ENCODE measurements at places on chromosomes 6 and 20.

DNA sequence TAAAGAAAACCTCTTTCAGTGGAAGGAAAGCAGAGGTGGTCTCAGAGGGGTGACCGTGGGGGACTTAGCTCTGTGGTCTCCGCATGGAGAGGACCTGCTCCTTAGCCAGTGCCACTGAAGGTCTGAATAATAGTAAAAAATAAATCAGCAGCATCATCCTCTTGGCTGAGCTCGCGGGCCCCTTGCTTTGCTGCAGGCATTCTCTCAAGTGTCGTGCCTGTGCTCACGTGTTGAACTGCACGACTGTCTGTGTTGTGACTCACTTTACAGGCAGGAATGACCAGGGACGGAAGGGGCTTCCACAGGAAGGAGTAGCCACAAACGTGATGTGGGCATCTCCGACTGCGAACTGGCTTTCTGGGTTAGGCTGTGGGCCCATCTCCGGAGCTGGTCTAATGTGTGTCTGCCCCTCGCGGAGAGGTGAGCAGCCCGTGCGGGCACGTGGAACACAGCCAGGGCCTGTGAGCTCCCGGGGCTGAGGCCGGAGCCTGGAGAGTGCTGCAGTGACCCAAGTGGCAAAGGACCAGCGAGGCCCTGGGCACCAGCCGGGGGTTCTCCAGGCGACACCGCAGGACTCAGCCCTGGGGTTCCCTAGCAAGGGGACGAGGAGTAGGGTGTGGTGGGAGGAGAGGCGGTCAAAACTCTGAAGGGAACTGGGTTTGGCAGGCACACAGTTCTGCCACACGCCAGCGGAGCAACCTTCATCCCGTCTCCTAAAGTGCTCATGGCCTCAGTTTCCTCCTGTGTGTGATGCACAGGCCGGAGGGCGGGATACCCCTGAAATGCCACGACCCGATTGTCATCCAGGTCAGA is 89.2 kb downstream of the RAMACL start:
- no peak for DNase-seq

DNA sequence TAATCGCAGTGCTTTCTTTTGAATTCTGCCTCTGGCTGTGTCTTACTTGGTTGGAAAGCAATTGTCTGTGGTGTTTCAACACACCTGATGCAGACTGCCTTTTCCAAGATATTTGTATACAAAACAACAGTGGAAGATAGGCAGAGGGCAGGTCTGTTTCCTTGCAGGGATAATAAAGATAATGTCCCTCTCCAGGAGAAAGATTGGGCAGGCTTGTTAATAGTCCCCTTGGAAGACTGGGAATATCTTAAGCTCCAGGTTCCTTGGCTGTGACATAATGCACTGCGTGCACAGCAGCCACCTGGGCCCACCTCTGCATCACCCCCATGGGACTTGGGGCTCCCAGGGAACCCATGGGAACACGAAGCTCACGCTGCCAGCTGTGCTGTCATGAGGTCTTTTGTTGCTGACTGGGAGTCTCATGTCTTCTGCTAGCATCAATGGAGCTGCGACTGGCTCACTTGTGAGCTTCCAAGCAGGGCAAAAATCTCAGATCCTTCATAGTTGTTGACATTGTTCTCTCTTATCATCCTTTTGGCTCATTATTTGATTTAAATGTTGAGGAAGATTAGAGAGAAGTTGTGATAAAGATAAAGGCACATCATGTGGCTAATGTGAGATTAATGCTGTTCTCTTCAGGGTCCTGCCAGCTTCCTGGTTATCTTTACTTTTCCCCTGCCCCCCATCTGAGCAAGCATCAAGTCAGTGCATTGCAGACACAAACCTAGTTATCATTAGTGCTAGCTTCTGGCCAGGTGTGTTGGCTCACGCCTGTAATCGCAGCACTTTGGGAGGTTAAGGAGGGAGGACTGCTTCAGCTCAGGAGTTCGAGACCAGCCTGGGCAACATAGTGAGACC is 107.1 kb upstream of the ASF1A start:
- no peak for DNase-seq

DNA sequence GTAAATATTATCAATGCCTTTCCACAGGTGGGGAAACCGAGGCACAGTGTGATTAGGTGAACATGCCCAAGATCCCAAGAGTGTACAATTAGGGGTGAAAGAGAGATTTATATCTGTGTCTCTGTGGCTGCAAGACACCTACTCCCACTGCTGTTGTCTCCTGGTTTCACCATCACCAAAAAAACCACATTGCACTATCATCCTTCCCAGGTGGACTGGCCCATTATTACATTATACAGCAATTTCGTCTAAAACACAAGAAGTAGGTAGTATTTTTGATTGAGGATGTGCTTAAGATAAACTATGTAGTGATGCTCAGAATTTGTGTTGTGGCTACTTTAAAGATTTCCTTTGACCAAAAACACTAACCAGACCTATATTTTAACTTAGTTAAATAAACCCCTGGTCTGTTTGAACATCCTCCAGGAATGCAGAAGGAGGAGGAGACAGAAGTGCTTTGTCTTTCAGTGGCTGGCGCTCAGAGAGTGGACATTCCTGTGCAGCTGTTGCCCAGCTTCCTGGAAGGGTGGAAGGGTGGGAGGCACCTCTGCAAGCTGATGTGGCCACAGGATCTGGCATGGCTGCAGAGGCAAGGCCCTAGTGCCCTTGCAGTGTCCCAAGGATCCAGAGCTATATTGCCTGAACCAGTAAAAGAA is 23.8 kb downstream of the DCBLD1 start:
- DNase-seq, result no peak

DNA sequence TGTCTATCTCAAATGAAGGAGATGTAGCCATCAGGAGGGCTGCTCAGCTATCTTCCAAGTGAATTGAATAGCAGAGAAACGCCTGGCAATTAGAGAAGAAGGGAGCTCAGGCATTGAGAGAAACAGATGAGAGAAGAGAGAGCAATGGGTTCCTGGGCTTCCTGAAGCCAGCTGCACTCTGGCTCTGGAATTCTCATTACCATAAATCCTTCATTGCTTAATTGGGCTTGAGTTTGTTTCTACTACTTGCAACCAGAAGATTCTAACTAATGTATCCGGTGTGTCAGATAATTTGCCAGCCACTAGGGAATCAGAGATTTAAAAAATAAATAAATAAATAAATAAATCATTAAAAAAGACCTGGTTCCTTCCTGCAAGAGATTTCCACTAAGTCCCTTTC is 25.0 kb upstream of the CDKAL1 start:
- no peak for DNase-seq

GRCh38 chr20:5871459-5872410 is 78.6 kb downstream of the TRMT6 start:
- DNase-seq, result no peak

DNA sequence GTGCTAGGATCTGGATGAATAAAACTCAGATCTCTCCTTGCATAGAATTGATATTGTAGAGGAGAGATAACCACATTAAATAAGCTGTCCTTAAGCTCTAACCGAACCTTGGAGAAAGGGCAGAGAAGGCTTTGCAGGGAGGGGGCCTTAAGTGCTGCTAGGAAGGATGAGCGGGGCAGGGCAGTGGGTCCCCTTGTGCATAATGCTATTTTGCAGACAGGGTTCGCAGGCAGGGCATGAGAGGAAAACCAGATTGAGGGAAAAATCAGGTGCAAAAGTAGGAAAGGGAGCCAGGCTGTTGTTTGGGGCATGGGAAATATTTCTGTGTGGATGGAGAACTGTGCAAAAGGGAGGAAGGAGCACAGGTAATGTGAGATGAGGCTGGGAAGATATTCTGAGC is 383.0 kb upstream of the JARID2 start:
- no peak for DNase-seq

- no peak for DNase-seq
Measured at GRCh38 chr20:2397595-2398145, 17.0 kb downstream of the TGM6 start.

DNA sequence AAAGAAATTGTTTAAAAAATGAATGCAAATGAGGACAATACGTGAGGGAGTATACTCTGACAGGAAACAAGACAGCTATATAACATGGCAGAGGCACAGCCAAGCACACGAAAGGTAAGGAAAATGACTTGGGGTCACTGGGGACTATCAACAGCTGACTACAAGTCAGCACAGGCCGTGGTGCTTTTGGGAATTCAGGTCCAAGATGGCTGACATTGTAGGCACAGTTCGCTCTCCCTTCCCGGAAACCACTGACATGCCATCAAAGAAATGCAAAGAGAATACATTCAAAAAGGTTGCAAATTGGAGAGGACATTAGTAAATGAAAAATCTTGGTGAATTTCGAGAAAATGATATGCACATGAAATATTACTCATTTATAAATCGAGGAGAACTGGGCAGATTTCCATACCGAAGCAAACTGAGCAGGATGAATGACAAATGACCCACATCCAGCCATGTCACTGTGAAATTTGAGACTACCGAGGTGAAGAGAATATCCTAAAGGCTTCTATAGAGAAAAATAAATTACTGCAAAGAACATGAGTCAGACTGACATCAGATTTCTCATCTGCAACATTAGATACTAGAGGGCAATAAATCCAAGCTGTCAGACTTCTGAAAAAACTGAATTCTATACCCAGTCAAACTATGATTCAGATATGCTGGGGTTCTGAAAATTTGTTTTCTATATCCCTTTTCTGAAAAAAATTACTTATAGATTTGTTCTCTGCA is 391.1 kb downstream of the BTBD9 start:
- no peak for DNase-seq

- no peak for DNase-seq
Measured at GRCh38 chr6:104539173-104539572, 320.5 kb downstream of the HACE1 start.

GRCh38 chr6:135520781-135521180 is 23.2 kb upstream of the AHI1 start:
- DNase-seq, result no peak

- DNase-seq, result no peak
Measured at GRCh38 chr20:48047447-48047846, 262.2 kb upstream of the SULF2 start.

DNA sequence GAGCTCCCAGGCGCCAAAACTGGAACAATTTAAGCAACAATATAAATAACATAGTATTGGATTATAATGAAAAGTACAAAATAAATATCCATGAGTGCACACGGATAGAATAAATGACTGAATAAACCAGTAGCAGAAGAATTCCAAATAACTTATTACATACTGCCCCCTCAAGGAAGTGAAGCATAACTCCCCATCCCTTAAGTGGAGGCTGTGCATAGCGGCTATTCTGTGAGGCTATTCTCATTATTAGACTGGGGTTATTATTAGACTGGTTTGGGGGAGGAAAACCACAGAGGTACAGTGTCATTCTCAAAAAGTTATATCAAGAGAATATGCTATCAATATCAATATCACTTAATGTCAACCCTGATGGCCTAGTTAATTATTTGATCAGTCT is 94.4 kb upstream of the SIRPA start:
- no peak for DNase-seq

DNA sequence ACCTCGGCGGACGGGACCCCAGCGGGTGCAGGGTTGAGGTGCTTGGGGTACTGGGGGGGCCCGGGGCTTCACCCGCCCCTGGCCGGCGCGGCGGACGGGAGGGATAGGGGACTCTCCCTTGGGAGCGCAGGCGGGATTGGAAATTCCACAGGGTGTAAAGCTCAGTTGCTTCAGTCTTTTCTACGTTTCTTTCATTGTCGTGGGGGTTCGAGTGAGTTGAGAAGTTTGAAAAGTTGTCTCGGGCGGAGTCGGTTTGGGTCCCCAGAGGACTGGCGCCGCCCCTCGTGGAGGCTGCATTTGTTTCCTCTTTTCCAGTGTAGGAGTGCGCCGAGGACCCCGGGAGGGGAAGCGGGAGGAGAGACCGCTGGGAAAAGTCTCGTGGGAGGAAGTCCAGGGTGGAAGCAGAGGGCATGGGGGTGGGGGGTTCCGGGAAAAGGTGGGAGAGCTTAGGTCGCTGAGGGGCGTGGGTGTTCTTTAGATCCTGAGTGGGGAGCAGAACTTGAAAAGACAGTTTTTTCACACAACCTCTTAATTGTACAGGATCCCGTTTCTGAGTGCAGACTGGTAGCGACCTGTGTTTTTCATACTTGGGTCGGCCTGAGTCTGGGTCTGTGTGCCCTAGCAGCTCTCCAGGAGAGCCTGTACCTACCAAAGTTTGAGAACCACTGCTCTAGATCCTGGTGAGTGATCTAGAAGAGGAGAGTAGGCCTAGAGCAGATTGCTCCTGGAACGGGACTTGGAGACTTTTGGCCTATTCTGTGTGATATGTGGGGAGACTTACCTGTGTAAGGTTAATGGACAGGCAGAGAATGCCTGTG is 495 bp downstream of the FAM83B start:
- DNase-seq, result peak; percentile 4

- DNase-seq, result no peak
Measured at GRCh38 chr6:107815846-107816245, 8.3 kb downstream of the SCML4 start.

- no peak for DNase-seq
Measured at GRCh38 chr6:93036835-93037234, 382.5 kb downstream of the EPHA7 start.

DNA sequence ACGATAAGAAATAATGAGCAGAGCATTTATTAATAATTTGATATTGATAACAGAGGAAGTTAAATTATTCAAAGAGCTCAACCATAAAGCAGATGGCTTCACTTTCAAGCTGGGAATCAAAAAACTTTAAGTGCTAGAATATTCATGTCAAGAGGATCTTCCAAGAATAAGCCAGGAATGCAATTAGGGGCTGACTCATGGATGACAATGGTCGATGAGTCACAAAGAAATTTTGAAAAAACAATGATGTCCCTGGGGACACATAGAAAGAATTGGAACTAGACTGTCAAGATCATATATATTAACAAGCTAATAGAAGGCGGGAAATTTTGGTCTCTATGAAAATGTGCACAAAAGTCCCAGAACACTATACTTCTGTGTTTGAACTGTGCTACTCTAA is 304.1 kb downstream of the LAMA2 start:
- no peak for DNase-seq

- no peak for DNase-seq
Measured at GRCh38 chr6:90088009-90088408, 193.7 kb downstream of the GJA10 start.

GRCh38 chr6:155126727-155127439 is 131.8 kb downstream of the TIAM2 start:
- no peak for DNase-seq

- DNase-seq, result peak; percentile 56
Measured at GRCh38 chr6:40308533-40309306, 278.4 kb downstream of the LRFN2 start.

DNA sequence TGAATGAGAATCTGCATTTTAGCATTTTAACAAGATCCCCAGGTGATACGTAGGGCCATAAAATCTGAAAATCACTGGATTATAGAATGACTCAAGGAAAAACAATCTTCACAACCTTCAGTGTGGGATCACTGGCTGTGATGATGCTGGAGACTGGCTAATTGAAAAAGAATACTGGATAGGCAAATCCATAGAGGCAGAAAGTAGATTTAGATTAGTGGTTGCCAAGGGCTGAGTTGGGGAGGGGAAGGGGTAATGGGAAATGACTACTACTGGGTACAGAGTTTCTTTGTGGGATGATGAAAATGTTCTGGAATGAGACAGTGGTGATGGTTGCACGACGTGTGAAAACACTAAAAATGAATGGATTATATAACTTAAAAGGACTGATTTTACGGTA is 84.1 kb downstream of the CDK19 start:
- DNase-seq, result no peak

DNA sequence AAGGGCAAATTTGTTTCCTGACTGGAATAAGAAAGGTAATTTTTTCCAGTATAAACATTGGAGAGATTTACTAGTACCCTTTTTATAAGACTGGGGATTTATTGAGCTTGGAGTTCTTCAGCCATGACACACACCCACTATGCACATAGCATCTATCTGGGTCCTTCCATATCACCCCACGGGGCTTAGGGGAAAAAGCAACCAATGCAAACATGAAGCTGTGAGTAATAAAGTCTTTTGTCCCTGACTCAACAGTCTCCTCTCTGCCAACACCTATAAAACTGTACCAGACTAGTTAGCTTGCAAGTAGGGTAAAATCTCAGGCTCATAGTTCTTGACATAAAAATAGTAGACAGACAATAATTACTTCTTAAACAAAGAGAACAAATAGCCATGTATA is 23.4 kb downstream of the COL21A1 start:
- DNase-seq, result no peak

Measured in HuH-7 (cell line).